B cell (primary cell): ENCODE measurements at places on chromosomes 7 and 10. TPM values are rescaled to one million over a fixed set of nuclear protein-coding genes. Genes with fewer than 3 reads are reported as not detected.
A peak's percentile ranks its signal among the peaks of the same experiment; 100 is the strongest.

RGR gene
- not detected in 2 replicates for polyA plus RNA-seq

CALHM3 gene
- not detected in 2 replicates for polyA plus RNA-seq

NUP205 gene
- polyA plus RNA-seq: 31.4 and 36.3 TPM in 2 replicates

PBLD gene
- 0.40 and 0.42 TPM in 2 replicates for polyA plus RNA-seq

KEL gene
- polyA plus RNA-seq: 0.27 and 0.48 TPM in 2 replicates

PPP3CB gene
- polyA plus RNA-seq: 15.9 and 32.2 TPM in 2 replicates

LANCL2 gene
- 3.5 and 5.7 TPM in 2 replicates for polyA plus RNA-seq

NSUN5 gene
- 98.0 and 103 TPM in 2 replicates for polyA plus RNA-seq

GPR15LG gene
- polyA plus RNA-seq: not detected in 2 replicates

DNA sequence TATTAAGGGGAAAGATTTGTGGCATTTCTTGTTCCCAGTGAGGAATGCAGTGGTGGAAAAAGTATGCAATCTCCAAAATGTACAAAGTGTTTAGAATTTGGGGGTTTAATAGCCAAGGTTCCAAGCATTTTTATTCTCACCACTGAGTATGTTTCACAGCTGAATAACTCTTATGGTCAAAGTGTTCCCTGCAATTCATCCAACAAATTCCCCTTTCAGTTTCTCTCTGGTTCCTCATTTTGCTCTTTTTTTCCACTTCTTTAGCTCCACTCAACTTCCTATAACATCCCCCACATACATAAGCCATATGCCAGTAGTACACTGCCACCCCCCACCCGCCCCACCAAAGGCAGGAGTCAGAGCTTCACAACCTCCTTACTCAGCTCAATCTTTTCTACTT, 4.6 kb downstream of the HECW1 start:
- DNase-seq: no peak

DNA sequence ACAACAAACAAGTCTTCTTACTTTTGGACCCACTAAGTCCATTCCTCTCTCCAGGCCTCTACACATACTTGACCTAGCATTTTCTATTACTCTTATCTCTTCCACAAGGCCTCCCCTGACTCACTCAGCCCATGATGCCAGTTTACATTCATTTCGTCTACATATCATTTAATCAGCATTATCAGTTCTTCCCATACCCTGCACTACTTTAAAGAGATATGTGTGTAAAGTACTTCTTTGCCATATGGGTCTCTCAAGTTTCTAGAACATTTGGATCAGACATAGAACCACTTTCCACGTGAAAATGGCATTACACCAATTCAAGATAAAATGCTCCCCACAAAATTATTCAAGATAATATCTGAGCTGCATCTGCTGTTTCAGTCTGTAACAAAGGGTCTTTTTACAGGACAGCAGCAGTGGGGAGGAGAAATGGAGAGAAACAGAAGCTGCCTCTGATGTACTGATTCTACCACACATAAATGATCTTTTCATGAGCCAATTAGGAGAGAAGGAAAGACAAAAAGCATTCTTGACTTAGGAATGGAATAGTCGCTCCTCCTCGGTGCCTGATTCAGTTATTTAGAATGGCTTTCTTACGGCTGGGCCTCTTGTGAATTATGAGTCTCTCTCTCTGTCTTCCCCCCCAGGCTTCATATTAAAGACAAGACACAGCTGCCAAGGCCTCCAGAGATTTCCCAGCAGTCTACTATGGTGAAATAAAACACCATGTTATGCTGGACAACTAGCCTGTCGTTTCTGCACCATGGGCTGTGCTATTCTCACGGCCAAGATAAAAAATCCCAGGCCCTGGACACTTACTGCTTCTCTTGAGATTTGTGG, 46.9 kb upstream of the SEPTIN7 start:
- no peak for DNase-seq

GRCh38 chr10:118340486-118340885, 1.6 kb downstream of the FAM204A start:
- peak; percentile 32 for DNase-seq

GRCh38 chr7:101553018-101553770, 75.9 kb downstream of the MYL10 start:
- DNase-seq: no peak

- no peak for DNase-seq
Observed at GRCh38 chr10:118181021-118181420, 134.3 kb upstream of the RAB11FIP2 start.

DNA sequence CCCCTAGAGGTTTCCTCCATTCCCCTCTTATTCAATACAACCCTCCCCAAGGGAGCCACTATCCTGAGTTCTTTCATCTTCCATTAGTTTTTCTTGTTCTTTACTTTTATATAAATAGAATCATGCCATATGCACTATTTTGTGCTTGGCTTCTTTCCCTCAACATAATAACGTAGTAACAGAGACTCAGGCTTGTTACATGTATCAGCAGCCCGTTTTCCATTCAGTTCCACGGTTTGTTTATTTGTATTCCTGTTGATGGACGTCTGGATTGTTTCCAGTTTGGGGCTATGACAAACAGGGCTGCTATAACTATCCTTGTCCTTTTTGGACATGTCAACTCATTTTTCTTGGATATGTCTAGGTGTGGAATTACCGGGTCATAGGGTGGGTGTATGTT, 264.4 kb upstream of the MKI67 start:
- no peak for DNase-seq

- no peak for DNase-seq
Observed at GRCh38 chr10:98047009-98047741, 16.8 kb upstream of the CRTAC1 start.

GRCh38 chr10:31396376-31396775, 77.4 kb downstream of the ZEB1 start:
- DNase-seq: no peak

GRCh38 chr7:108138911-108139310, 8.8 kb upstream of the LAMB4 start:
- DNase-seq: no peak

DNA sequence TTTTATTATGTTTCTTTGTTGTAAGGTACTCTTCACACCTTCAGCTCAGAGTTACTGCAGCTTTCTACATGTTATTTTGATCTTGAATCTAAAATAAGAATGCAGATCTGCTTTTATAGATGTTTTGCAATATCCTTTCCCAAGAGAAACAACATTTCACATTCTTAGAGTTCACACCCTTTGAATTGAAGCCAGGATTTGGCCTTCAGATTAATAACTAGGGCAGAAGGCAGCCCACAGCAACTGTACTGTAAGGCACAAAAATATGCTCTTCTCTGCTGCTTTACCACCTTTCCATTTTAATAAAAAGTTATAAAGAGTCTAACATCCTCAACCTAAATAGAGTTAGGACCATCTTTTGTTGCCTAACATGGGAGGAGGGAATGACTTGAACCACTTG, 224.7 kb downstream of the LHFPL3 start:
- no peak for DNase-seq

DNA sequence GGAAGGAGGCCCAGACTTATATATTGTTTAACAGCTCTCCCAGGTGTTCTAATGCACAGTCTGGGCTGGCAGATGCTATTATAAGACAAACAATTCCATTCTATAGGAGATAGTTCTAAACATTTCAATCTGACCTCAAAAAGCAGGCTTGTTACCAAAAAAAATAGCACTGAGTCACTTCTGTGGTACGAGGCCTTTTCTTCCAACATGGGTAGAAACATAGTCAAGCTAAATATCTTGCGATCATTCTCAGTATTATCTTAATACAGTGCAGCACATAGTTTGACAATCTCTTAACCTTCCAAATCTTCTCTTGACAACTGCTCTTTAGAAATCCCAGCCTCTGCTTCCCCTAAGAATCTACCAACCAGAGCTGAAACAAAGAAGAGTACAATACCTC, 46.6 kb upstream of the MKX start:
- no peak for DNase-seq

DNA sequence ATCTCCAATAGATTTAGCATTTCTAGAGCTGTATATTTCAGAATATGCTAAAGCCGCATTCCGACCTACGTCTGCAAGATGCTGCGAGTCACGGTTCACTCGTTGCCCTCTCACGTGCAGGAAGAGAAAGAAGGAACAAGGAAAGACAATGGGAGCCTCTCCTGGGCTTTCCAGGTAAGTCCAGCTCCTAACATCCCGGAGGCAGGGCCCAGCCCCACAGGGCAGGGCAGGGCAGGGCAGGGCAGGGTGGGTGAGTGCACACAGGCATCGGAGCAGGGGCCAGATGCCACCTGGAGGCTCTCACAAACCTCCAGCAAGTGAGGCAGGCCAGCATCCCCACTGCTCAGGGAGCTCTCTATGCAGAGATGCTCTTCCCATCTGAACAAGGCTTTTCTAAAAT, 50.8 kb downstream of the VOPP1 start:
- no peak for DNase-seq

DNA sequence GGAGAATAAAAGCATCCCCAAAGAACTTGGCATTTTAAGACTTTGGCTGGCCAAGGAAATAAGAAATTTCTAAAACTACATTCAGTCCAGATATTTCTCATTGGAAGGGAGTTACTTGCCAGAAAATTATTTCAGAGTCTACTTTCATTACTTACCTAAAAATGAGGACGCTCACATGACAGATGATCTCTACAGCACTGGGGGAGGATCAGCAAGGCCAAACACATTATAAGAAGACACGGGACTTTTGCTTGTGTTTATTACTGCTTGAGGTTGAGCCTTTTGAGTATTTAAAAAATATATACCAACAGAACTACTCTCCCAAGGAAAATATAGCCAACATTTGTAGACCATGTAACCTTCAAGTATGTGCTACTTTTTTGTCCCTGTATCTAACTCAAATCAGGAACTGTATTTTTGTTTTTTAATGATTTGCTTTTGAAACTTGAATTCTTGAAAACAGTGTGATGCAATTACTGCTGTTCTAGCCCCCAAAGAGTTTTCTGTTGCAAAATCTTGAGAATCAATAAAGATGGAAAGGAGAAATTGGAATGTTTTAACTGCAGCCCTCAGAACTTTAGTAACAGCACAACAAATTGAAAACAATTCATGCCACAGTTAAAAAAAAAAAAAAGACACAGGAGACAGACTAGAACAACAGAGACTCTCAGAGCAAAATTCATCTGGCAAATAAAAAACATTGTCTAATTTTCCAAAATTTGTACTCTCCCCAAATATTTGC, 128.1 kb downstream of the ZNF438 start:
- DNase-seq: no peak

GRCh38 chr10:125441151-125441550, 241.8 kb downstream of the TEX36 start:
- DNase-seq: no peak

DNA sequence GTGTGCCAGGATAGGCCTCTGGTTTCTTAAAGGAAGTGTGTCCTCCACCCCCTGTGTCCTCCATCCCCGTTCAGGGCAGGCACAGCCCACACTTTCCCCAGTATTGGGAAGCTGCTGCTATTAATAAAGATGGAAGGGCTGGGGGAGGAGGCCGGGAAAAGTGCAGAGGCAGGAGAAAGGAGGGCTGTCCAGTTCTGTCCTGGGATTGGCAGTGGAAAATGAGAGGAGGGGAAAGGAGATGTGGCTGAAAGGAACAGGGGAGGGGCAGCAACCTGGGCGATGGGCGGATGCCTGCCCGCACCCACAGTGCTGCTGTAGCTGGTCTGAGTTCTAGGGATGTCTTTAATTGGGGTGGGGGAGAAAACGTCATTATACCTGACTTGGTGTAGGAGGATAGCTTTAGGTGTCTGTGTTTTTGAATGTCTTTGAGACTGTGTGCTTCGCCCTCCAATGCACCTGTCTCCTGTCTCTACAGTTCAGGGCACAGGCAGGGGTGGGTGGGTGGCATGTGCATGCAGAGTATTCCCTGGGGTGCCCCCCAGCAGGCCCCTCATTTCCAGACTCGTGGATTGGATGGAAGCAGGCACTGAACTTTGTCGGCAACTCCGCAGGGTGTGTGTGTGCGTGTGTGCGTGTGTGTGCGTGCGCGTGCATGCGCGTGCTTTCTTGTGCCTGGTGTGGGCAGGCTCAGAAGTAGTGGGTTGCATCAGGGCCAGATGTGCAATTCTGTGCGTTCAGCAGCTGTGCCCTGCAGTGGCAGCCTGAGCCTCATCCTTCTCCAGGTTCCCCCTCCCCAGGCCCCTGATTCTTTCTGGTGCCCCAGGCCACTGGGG, 2.5 kb downstream of the TRIM8 start:
- DNase-seq: peak; percentile 68

GRCh38 chr7:142935941-142936565, 2.5 kb upstream of the TRPV5 start:
- DNase-seq: no peak
